ENCODE measurements at places on chromosomes 6 and 20.

- DNase-seq: no peak
Measured at GRCh38 chr6:148711833-148712654, 34.8 kb upstream of the UST start.

GRCh38 chr6:2542858-2543218 lies 207.9 kb downstream of the MYLK4 start:
- DNase-seq: no peak

DNA sequence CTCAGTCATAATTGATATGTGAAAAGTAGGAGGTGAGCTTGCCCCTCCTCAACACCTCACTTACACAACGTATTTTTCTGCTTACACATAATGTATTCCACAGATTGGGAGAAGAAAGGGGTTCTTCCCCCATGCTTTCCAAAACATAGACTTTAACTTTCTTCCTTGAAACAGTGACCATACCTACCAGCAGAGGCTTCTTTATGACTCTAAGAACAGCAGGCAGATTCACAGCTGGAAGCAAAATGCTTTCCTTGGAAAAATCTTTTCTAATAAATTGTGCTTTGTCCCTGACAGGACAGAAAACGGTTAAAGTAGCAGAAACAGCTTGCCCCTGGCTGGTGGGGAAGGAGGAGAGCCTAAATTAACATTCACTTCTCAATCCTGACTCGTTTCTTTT lies 629.1 kb upstream of the IMPG1 start:
- DNase-seq: no peak

DNA sequence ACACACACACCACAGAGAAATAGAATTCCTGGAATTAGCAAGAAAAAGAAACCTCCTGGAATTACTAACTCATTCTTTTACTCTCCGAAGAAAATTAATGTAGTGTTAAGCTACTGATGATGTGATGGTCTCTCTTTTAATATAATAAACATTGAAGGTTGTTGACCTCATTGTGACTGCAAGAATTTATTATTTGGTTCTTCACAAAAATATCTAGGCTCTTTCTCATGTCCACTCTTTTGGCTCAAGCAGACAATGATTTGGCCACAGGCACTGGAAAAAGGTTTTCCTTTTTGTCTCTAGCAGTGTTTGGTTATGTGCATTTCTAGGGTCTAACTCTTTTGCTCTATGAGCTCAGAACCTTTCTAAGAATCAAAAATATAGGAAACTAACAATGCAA lies 811.9 kb downstream of the TENT5A start:
- no peak for DNase-seq

- DNase-seq: no peak
Measured at GRCh38 chr6:47865206-47865605, 83.4 kb downstream of the OPN5 start.

DNA sequence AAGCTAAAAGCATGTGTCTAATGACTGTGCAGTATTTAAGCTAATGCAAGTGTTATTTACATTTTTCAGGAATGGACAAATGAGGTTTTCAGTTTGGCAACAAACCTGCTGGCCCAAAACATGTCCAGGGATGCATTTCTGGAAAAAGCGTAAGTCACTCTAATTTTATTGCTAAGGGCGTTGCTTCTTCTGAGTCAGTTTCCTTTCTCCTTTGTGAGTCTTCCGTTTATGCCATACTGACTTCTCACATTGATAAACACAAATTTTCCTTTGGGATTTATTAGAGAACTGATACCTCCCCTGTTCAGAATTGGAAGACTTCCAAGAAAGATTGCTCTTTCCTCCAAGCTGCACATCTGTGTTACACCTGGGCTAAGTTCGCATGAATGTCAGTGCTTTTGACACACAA lies 422.9 kb upstream of the PLCB4 start:
- DNase-seq: no peak

DNA sequence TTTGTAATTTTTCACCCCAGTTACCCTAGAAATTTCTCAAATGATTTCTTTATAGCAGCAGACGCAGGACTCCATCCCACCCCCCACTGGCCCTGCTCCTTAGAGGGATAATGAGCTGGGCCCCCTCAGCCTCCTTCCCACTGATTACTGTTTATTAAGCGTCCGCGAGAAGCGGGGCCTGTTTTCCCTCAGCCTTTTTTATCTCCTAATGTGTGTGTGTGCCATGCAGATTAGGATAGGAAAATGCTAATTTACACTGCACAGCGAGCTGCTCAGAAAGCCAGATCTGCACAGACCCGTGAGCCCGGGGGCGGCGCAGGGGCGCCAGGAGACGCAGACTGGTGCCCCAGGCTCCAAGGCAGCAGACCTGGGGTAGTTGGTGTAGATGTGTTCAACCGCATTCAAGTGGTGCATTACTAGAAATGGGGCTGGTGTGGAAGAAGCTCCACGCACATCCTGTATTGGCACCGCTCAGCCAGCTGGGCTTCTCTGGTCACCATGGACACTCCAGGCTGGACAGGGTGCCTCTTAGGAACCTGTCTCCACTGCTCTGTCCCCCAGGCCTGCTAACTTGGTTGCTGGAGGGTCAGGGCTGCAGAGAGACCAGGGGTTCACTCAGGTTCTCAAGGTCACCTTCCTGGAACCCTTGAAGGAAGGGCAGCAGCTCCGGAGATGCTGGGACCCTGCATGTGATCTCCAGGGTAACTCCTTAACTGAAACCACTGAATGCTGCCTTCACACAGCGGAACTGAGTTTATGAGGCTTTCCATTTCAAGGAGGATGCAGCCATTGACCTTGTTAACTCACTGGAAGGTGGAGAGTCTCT lies 256.3 kb downstream of the ERMARD start:
- DNase-seq: no peak

DNA sequence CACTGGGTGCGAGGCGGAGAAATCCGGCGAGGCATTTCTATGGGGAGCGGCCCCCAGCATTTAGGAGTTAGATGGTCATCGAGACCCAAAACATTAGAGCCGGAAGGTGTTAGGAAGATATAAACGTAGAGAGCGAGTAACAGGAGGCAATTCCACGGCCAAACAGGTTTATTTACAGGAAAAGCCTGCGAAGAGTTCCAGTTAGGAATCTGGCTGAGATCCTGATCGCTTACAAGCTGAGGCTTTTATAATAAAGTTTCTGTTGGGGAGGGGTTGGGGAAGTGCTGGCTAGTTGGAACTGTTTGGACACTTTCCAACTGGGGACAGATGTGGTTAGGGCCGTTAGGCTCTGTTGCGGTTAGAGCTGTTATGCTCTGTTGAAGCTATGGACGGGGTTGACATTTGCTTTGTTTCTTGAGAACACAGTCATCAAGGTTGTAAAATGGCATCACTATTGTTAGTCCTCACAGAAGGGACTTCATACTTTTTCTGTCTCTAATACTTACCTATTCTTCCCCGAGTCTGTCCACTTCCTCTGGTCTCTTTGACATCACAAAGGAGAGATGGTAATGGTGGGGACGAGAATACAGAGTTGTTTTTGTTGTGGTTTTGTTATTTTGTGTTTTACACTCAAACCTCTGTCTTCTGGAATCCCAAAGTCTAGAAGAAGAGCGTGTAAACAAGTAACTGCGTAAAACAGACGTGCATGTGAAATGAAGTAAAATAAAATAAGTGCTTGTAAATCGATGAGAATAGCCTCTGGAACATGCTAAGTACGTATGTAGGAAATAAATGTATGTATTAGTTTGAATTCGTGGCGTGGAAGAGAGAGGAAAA lies 554 bp upstream of the ZSCAN31 start:
- no peak for DNase-seq

DNA sequence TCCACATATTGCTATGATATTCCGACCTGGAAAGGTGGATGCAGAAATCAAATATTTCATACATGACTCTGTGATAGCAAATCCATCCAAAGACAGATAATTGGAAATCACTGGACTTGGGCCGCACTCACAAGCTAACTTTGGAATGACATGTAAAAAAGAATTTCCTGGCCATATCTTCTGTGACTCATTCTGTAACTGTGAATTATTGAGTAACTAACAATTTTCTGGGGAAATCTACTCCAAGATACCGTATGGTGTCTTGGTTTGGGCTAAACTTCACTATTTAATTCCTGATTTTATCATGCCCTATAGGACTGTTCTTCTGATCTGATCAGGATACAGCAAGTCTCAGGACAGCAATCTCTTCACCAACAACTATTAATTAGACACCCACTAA lies 92.7 kb upstream of the LY86 start:
- DNase-seq: no peak

DNA sequence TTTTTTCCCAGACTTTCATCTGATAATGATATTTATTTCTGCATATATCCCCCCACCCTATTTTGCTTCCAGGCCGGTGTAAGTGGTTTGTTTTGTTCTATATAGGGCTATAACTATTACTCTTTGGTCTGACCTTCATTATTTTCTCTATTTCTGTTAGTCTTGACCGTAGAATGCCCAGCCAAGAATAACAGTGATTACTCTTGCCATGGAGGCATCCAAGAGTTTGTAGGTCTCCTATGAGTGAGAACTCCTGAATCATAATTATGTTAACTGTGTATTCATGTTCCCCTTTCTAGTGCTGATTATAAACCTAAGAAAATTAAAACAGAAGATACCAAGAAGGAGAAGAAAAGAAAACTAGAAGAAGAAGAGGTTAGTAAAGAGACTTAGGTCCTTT lies 52.2 kb downstream of the TOP1 start:
- no peak for DNase-seq

DNA sequence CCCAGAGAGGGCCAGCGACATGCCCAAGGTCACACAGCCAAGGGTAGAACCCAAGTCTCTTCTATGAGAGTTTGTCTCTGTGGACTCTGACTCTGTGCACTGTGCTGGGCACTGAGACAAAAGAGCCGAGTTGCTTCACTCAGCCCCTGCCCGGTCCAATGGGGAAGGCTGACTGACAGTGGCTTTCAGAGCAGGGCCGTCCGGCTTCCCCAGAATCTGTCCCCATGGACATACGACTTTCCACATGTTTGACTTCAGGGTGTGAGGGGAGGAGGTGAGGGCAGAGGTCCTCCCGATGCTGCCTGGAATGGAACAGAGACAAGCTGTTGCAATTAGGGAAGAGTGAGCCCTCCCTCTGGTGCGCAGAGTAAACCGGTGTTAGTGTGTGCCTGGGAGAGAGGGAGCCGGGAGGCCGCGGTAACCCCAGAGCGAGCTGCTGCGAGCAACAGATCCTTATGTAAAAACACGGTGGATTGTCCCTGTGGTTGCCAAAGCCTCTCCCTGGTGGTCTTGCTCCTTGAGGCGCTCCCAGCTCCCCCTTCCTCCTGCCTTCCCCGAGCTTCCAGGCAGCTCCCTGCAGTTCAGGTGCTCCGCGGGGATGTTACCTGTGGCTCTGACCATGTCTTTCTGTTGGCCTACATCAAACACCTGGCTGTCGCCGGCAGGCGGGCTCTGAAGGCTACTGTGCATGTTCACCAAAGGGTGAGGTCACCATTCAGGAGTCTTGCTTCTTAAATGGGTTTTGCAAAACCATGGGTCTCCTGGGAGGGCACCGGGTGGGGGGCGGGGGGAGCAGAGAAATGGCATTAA lies 672 bp downstream of the SIRPA start:
- DNase-seq: no peak

DNA sequence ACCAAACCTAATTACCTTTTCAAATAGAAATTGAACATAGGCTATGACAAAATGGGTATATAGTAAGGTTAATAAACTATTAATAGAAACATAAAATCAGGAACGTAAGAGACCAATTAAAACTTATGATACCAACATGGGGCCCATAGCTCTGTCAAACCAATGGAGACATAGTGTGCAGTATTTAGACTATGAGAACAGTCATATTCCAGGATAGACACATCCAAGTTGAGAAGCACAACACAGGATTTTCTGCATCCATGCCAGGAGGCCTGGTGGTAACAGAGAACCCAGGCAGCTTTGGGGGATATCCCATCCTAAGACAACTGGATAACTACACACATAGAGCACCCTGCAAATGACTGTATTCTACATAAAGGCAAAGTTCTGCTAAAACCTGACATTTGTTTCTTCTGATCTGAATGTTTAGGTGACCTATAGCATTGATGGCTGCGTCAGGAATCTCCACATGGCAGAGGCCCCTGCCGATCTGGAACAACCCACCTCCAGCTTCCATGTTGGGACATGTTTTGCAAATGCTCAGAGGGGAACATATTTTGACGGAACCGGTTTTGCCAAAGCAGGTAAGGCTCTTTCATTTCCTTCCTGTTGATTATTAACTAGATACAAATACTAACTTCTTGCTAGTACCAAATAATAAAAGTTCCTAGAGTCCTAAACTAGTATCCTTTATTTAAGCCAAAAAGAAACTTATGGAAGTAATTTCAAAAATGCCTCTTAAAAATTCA lies 202.7 kb downstream of the ARHGAP18 start:
- DNase-seq: no peak

GRCh38 chr6:161168281-161168891 lies 105.5 kb downstream of the AGPAT4 start:
- no peak for DNase-seq

- DNase-seq: no peak
Measured at GRCh38 chr20:47529840-47530239, 28.2 kb downstream of the NCOA3 start.

DNA sequence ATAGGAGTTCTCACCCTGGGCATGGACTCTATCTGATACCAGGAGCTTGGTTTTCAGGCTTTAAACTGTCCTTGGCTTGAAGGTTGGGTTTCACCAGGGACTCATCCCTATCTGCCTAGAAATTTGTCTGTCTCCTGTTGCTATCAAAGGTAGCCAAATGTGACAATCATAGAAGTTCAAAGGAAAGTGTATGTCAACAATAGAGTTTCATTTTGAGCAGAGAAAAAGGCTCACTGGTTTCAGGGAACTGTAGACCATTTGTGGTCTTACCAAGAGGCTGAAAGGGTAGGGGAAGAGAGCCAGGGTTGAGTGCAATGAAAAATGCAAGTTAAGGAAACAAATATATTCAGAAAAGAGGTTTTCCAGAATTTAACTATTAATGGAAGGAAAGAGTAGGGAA lies 966.8 kb upstream of the CITED2 start:
- no peak for DNase-seq

DNA sequence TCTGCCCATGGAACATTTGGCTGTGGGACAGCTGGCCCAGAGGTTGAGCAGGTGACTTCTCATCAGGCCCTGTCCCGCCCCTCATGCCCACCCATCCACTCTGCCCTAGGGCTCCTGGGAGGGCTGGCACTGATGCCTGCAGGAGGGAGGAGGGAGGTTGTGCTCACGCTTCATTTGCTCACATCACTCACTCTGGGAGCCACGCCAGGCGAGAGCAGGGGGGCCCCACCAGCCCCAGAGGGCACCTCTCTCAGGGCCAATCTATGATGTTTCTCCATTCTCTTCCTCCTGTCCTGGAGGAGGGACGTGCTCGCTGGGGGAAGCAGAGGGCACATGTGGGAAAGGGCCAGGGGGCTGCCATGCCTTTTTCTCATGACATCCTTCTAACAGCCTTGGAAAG lies 10.9 kb upstream of the GLP1R start:
- DNase-seq: no peak

DNA sequence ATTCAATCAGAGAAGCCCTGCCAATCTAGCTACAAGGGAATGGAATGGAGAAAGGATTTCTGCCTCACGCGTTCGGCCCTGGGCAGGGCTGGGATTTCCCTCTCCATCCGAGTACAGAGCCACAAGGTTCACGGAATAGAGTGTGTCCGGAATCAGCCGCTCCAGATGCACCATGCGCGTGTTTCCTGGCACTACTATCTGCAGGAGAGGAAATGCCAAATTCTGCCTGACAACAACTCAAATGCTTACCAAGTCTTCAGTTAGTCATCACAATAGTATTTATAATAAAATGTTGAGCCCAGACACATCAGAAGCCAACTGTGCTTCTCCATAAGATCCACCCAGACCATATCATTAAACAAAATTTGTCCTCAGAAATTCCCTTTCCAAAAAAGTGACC lies 75.1 kb downstream of the COL12A1 start:
- DNase-seq: no peak

- no peak for DNase-seq
Measured at GRCh38 chr6:109429496-109429895, 10.9 kb downstream of the PPIL6 start.

Data from stimulated activated CD4-positive, alpha-beta T cell treated with anti-CD3 and anti-CD28 coated beads, Interleukin-12 subunit alpha, Interleukin-12 subunit beta, amount 100 ng/mL, for 4 hours (primary cell).